ENCODE measurements at places on chromosomes 4 and X.
A peak's percentile ranks its signal among the peaks of the same experiment; 100 is the strongest.

DNA sequence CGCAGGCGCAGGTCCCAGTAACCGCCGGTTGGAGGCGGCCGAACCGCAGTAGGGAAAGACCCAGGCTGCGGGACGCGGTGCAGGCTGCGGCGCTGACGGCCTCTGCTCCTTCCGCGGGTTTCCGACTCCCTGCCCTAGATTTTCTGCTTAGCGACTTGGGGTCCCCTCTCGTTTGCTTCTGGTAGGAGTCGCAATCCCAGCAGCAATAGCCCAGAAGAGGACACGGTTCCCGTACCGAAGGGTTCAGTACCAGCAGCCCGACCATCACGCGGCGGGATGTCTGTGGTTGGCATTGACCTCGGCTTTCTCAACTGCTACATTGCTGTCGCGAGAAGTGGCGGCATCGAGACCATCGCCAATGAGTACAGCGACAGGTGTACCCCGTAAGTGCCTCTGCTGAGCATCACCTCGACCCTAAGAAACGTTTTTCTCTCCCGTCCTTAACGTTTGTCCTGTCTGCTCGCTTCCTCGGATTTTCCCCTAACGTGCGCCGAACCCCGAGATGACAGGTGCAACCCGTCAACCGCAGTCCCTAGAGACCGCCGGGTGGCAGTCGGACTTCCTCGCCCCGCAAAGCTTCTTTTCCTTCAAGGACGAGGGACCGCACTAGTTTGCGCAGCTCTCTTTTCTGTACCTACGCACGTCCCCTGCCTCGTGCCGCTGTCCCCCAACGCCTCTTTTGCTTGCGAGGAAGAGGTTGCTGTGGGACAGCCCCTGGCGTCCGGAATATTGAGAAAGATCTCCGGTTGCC, at the start of gene HSPA4L:
HSPA4L (plus strand) TSS at position 48 of the 751 bp plus-strand sequence; CDS start at position 277, 229 bp downstream.
- peak; percentile 39 for DNase-seq

GRCh38 chr4:7202411-7202810, 10.1 kb downstream of the SORCS2 start:
- DNase-seq = no peak

DNA sequence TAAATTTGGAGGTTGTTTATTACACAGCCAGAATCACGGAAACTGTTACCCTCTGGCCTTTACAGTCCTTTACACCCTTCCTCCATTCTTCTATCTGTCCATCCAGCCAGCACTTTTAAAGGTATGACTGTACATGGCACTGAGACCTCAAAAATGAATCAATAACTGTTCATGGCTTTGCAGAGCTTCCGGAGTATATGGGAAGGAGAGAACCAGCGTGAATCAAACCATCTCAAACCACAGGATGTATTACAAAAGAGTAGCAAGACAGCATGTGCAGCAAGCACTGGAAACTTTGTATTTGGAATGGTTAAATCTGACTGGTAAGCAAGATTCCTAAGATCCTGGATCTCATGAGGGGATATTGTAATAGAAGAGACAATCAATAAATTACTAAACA, 228.5 kb upstream of the CASK start:
- DNase-seq = no peak

DNA sequence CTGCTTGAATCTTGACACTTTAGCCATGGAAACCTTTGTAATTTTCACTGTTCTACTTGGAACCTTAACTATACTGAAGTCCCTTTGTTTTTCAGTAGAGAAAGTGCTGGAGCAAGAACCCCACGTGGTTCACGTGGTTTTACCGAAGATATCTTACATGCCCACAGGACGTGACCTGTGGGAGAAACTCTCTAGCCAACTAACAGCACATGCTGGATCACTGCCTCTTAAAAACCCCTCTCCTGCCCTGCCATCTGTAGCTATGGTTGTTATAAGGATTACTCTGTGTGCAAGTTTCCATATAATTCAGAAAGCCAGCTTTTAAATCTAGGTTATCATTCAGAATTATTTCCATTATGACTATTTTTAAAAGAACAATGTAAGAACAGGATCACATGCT, 30.2 kb downstream of the SPANXD start:
- no peak for DNase-seq

DNA sequence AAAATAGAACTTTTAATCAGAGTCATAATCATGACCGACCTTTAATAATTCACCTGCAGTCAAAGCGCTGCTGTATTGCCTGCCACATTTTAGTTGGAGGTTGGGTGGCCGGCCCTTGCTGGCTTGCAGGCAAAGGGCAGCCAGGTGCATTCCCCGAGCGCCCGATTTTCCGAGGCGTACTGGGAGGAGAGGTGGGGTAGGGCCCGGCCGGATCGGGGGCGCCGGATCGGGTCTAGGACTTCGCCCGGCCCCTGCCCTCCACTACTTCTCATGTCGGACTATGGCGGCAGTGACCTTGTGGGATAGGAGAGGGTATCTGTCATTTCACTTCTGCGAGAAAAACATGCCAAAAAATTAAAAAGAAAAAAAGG, 2.5 kb upstream of the RS1 start:
- no peak for DNase-seq

DNA sequence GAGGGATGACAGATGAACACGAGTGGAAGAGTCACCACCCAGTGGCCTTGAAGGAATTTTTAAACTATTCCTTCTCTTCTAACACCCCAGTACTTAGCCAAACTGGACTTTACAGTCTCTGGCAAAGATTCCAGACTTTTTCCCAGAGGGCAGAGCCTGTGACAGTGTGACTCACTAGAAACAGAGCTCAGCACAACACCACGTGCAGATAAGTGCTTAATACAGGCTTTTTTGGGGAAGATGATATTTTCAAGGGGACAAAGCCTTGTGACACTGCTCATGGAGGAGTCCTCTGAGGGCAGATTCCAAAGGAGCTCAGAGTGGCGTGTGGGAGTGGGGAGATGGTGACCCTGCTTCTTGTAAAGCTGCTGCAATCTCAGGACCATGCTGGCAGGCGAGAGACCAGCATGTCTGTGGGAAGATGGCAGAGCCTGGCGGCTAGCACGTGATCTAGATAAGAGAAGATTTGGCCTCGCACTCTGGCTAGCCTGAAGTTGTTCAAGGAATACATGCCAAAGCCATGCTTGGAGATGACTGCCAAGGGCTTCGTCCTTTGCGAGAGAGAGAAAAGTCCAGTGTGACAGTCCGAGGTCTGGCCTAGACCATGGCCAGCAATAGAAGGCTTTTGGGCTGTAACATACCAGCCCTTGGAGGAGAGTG, 2.4 kb downstream of the RAB33A start:
- DNase-seq = peak; percentile 32

DNA sequence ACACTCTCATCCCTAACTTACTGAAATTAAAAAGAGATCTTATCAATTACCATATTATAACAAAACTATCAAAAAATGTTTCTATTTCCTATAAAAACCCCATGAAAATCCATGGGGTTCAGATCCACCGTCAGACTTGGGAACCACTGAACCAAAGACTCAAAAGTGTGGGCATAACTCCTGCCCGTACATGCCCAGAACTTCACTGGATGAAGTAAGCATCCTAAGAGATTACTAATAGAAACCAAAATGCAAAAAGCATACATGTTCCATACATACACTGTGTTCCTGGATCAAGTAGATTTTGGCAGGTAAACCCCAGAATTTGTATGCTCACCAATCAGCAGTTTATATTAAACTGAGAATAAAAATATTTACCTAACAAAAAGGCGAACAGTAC, 66.1 kb downstream of the PRSS12 start:
- DNase-seq = no peak

DNA sequence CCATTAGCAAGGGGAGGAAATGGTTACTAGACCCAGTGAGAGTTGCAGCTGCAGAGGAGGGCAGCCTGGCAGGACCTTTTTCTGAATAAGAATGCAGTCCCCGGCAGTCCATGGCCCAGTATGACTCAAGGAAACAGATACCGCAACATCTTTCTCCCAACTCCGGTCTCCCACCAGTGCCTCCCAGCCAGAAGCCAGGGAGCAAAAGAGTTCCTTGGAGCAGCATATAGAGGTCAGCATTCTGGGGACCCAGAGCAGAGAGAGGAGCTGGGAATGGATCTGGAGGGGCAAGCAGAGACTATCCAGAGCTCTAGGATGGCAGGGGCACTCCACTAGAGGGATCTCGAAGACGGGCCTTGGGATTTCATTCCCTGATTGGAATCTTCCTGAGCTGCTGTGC, 339.2 kb upstream of the AADAT start:
- DNase-seq = no peak

DNA sequence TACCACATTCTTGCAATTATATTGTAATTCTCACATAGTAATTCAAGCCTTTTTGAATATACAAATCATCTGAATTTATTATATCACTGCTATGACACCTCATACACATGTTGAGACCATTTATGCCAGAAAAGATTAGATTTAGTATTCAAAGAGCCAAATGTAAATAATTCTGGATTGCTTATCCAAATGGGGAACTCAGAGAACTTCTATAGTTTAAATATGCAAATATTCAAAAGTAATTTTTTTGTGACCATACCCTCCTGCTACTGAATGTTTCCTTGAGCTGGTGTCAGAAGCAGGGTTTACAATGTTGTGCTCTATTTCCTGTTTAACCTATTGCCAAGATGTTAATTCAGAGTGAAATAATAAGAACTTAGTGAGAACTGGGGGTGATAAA, 372.2 kb downstream of the TRIML1 start:
- no peak for DNase-seq

GRCh38 chrX:11704725-11705495, 39.2 kb upstream of the ARHGAP6 start:
- DNase-seq = no peak

Data from stomach (tissue), 19 donors.